ENCODE measurements at places on chromosomes 12 and 14.

DNA sequence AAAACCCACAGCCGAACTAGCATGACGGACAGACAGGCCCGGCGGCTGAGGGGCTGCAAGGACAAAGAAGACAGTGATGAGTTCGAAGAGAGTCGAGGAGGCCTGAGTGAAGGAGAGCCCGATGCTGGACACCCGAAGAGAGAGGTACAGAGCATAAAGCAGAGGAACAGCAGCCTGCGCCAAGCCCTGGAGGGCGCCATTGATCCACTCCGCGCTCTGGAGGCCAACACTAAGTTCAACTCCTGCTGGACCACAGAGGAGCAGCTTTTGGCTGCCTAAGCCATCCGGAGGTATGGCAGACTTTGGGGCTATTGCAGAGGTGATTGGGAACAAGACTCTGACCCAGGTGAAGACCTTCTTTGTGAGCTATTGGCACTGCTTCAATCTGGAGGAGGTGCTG is 7.8 kb upstream of the PLXNC1 start:
- DNase-seq = no peak

DNA sequence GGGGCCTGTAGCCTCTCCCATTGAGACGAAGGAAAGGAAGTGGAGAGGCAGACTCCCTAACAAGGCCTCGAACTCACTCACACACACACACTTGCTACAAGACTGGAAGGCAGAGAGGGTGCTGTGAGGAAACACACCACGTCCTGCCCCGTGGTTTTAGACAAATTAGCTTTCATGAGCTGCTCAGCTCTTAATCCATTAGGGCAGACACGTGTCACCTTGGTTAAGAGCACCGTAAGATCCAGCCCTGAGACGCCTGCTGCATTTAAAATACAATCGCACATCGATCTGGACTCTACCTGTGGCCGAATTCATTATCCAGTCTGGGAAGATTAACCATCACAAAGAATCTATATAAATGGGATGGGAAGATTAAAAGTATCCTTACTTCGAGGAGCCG is 72.0 kb downstream of the RIMBP2 start:
- no peak for DNase-seq

DNA sequence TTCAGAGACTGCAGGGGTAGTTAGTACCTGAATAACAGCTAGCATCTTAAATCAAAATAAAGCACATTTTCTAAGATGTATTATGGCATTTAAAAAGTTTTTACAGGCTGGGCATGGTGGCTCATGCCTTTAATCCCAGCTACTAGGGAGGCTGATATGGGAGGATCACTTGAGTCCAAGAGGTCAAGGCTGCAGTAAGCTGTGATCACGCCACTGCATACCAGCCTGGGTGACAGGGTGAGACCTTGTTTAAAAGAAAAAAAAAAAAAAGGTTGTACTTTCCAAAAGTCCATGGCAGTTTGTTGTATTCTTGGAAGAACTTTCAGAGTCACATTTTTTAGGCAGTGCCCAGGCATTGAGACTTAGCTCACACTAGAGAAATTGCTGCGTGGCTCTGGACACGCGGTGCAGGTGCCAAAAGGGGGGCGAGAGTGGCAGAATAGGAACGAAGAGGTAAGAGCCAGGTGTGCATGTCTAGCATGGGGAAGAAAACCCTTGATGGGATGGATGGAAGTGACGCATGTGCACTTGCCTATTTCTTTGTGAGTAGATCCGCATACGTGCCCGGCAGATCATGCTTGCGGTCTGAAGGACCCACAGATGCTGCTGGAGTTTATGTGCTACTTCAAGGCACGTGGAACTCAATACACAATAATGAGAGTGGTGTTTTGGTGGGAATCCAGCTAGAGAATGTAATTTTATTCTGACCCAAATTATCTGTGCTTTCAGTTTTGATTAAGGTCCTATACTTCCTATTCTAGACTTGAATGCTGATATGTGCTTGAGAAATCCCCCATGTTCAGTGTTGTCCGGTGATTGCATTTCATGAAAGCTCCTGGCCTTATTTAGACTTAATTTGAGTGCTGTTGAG is 11.9 kb downstream of the ANKRD13A start:
- peak; percentile 58 for DNase-seq

GRCh38 chr12:46261646-46262045 is 7.2 kb downstream of the SLC38A1 start:
- no peak for DNase-seq

DNA sequence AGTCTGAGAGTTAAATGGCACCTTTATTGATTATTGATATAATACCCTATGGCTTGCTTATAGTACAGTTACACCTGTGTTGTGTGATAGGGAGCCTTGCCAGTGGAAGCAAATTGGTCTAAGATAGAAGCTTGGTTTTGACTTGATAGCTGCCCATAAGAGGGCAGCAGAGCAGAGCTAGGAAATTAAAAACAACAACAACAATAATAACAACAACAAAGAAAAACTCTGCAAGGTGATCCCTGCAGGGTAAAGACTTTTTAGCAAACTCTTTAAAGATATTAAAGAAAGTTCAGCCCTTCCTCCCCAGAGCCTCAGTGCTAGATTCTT is 18.0 kb upstream of the RNASE10 start:
- DNase-seq = no peak

- peak; percentile 18 for DNase-seq
Observed at GRCh38 chr14:104981699-104982541, 3.7 kb upstream of the CLBA1 start.

- DNase-seq = no peak
Observed at GRCh38 chr12:20931894-20932293, 121.4 kb downstream of the SLCO1B3 start.

DNA sequence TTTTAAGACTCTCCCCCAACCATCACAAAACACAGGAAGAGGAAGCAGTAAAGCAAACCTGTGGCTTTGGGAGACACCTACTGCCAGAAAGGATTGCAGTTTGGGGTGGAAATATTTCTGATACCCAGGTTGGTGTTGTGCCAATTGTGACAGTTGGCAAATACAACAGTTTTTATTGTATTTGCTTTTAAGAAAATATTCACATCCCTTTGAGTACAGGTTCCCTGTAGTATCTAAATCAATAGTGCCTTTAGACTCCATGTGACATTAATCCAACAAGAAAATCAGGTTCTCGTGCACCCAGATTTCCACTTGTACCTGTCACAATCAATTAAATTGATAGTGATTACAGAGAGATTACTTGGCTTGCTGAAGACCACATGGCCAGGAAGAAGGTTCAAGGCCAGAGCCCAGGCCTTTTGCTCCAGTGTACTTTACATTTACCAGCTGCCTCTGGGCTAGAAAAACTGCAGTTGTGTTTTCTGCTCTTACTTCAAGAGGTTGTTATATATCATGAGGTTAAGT is 361.2 kb downstream of the ATP23 start:
- no peak for DNase-seq

GRCh38 chr14:30355431-30355913 is 203.5 kb upstream of the G2E3 start:
- no peak for DNase-seq

- peak; percentile 24 for DNase-seq
Observed at GRCh38 chr12:1660304-1661187, 30.3 kb upstream of the ADIPOR2 start.

DNA sequence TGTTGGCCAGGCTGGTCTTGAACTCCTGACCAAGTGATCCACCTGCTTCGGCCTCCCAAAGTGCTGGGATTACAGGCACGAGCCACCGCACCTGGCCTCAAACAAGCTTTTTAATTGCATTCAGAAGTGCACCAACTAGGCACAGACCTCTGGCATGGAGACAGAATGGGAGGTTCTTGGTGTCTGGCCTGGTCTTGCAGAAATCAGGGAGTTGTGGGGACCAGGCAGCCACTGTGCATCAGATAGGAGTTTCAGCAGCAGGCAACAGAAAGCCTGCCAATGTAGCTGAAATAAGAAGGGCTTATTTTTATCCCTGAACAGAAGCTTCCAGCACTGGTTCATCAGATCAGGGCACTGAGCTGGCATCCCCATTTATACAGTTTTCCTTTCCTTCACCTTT is 22.2 kb upstream of the TCL1B start:
- DNase-seq = no peak

- DNase-seq = no peak
Observed at GRCh38 chr12:132514216-132514820, 24.4 kb downstream of the FBRSL1 start.

DNA sequence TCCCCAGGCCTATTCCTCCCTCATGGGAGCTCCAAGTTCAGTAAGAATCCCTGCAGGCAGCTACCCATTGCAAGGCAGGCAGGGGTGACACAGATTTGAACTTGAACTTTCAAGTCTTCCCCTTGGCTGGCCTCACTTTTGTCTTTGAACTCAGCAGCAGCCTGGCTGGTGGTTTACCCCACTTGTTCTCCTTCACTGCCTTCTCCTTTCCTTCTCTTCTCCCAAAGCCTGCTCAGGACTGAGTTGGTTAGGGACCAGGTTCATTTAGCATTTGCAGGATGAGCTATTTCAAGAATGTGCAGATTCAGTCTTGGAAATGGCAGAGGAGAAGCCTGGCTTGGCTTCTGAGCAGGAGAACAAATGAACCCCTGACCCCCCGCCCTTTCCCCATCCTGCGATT is 67.7 kb upstream of the TBX3 start:
- DNase-seq = no peak

DNA sequence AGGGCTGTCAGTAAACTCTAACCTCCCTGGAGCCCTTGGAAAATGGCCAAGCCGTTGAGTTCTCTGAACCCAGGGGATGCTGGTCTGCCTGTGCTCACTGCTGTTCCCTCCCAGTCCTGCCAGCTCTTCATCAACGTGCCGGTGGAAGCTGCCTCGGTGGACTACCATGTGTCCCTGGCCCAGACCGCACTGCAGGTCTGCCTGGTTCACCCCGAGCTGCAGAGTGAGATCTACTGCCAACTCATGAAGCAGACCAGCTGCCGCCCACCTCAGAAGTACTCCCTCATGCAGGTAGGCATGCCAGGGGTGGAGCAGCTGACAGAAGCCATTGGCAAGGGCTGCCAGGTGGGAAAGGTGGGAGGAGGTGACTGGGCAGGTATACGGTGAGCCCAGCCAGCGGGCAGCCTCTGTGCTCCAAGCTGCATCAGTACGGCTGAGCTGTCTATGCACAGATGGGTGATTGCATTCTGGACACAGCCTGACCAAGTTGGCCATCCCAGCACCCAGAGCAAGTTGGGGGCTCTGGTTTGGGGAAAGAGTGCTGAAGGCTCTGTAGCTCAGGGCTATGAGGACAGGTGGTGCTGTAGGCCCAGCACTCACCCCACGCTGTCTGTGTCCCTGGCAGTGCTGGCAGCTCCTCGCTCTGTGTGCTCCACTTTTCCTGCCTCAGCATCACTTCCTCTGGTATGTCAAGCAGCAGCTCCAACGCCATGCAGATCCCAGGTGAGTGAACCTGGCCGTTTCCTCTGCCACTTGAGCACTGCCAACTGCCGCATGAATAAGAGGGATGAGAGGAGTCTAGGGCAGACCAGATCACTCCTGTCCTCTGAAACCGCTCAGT is 21.9 kb downstream of the PIGH start:
- no peak for DNase-seq

DNA sequence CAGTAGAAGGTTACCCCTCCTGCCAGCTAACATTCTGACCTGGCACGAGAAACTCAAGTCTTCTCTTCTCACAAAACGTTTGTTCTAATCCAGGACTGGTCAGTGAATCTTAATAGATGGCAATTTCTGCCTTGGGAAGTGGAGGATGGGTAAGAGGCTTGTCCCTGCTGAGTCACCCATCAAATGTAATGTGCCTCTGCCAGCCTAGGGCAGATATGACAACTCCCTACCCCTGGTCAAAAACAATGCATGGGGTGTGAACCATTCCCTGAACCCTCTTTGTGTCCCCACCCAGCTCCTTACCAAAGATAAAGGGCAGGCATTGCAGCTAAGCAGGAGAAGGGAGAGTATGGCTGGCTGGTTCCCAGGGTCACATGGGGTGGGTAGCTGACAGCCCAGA is 1052.9 kb downstream of the GALC start:
- no peak for DNase-seq

DNA sequence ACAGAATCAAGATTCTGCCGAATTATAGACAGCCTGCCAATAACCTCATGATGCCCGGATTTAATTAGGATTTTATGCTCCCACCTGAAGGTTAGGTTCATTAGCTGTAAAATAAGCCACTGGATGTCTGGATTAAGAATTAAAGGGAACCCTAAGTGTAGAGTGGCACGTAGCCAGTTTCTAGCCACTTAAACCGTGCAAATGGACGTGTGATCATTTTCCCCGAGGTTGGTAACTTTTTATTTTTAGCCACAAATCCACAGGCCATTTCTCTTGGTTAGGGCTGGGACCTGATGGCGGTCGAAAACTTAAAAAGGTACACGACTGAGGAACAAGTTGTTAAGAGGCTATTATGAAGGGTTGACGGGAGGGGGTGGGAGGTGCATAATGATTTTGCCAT is 127.3 kb upstream of the TMPO start:
- no peak for DNase-seq

DNA sequence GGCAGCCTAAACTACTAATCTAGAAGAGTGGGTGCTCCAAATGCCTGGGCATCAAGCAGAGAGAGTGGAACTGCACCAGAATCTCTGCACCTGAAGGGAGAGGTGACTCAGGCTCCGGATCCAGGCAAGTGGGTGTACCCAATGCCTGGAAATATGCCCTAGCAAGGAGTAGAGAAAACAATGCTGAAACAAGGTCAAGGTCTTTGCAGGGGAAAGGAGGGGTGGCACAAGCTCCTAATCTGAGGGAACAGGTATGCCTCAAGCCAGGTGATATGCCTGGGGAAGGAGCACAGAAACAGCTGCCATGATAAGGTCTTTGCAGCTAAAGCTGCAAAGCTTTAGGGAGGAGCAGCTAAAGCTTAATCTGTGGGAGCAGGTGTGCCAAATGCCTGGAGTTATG is 136.0 kb upstream of the KITLG start:
- no peak for DNase-seq

- DNase-seq = peak; percentile 14
Observed at GRCh38 chr12:47268501-47269454, 189.0 kb upstream of the AMIGO2 start.

DNA sequence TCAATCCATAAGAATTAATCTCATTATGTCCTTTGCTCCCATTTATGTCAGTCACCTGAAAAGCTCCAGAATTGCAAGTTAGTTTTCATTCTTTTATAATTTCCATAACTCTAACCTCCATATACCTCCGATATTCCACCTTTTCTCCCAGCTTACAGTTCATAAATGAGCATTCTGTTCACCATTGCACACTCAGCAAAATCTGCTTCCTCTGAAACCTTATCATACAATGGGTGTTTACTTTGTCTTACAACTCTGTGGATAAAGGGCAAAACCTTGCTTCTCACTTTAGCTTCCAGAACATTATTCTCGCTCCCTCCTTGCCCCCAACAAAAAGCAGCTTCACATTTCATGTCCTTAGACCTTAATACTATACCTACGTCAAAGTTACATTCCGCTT is 19.3 kb upstream of the SLCO1B1 start:
- DNase-seq = no peak

GRCh38 chr12:116368196-116369194 is 91.0 kb upstream of the MED13L start:
- DNase-seq = no peak

GRCh38 chr12:55724940-55725309 is 3.9 kb downstream of the CD63 start:
- DNase-seq = no peak
